ENCODE measurements at places on chromosomes 2 and 18.

- no peak for DNase-seq
These were observed 1312.2 kb upstream of the ACVR2A start for GRCh38 chr2:146532509-146533147.

GRCh38 chr2:193774166-193774565 lies 1579.4 kb upstream of the TMEFF2 start:
- DNase-seq = no peak

- DNase-seq = no peak
These were observed 266.9 kb downstream of the DSC3 start for GRCh38 chr18:30775629-30776028.

DNA sequence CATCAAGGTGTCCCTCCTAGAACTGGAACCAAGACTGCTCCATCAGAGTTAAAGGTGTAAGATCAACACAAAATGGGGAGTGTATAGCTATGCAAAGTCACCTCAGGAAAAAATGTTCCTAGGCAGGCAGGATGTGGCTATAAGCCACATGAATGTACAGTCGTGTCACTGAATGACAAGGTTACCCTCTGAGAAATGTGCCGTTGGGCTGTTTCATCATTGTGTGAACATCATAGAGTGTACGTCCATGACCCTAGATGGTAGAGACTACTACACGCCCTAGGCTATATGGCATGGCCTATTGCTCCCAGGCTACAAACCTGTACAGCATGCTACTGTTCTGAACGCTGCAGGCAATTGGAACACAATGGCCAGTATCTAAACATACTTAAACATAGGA lies 24.5 kb downstream of the TYMS start:
- no peak for DNase-seq

- DNase-seq = no peak
These were observed 49.9 kb downstream of the TCF7L1 start for GRCh38 chr2:85183076-85183475.

- no peak for DNase-seq
These were observed 110.9 kb upstream of the FOSL2 start for GRCh38 chr2:28281739-28282138.

DNA sequence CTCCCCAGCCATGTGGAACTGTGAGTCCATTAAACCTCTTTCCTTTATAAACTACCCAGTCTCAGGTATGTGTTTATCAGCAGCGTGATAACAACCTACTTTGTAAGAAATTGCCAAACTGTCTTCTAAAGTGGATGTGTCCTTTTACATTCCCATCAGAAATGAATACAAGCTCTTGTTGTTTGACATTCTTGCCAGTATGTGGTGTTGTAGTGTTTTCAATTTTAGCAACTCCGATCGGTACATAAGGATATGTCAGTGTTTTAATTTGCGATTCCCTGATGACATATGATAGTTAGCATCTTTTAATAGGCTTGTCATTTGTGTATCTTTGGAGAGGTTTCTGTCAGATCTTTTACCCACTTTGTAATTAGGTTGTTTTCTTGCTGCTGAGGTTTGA lies 1156.3 kb upstream of the CRIM1 start:
- no peak for DNase-seq

GRCh38 chr2:195961873-195962272 lies 106.8 kb downstream of the DNAH7 start:
- no peak for DNase-seq

GRCh38 chr2:20212459-20212870 lies 12.5 kb downstream of the SDC1 start:
- DNase-seq = no peak

DNA sequence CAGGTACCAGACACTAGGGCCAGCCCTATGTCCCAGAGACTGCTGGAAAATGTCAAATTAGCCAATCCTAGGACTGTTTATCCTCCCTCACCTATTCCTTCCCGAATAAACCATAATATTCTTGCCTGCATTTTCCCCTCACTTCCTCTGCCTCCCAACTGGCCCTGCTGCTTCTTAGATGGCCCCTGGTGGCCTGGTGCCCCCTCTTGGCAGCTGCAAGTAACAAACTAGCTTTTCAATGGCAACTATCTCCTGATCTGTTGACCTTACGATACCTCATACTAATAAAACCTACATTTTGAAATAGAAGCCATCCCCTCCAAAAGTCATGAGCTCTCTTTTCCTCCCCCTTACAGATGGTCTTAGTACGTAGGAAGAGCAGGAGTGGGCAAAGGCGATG lies 132.0 kb downstream of the ALPK2 start:
- DNase-seq = no peak

- DNase-seq = no peak
These were observed 90.5 kb downstream of the LRATD1 start for GRCh38 chr2:14722904-14723570.

DNA sequence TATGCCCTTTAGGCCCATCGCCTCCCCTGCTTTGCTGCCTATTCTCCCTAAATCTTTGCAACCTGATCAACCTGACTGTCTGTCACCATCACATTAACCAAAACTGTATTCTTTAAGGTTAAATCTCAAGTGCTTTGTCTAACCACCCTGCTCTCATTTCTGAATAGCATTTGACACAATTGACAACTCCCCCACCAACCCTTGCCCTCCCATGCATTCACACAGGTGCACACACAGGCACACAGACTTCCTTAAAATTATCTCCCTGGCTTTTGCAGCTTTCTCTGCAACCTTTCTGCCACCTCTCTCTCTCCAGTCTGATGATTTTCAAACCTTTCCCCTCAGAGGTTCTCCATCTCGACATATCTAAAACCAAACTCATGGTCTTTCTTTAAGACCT lies 64.6 kb upstream of the ST8SIA3 start:
- DNase-seq = no peak

DNA sequence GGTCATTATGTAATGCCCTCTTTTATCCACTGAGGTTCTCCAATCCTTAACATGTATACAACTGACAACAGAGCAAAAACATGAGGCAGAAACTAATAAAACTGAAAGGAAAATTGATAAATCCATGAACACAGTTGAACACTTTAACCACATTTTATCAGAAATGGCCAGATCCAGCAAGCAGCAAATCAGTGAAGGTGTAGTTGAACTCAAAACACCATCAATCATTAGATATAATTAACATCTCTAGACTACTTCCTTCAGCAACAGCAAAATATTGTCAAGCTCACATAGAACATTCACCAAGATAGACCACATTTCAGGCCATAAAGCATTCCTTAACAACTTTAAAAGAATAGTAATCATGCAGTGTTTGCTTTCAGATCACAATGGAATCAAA lies 72.9 kb downstream of the HS6ST1 start:
- no peak for DNase-seq

DNA sequence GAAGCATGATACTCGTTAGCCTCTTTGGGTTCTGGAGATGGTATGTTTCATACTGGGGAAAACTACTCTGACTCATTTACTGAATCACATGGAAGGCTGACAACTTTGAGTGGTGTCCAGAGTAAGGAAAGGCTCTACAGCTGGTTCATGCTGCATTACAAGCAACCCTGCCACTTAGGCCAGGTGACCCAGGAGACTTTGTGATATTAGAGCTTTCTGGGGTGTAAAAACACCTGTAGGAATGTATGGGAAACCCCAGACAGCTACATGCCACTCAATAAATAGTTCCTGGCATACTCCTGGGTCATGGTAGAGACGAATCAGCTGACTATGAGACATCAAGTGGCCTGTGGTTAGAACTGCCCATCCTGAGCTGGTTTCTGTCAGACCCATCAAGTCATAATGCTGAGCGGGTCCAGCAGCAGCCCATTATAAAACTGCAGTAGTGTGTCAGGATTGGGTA lies 21.3 kb upstream of the TCF7L1 start:
- DNase-seq = no peak

- DNase-seq = no peak
These were observed 147.0 kb upstream of the ID2 start for GRCh38 chr2:8534729-8535468.

GRCh38 chr2:30706534-30707303 lies 100.5 kb downstream of the CAPN13 start:
- peak; percentile 41 for DNase-seq

DNA sequence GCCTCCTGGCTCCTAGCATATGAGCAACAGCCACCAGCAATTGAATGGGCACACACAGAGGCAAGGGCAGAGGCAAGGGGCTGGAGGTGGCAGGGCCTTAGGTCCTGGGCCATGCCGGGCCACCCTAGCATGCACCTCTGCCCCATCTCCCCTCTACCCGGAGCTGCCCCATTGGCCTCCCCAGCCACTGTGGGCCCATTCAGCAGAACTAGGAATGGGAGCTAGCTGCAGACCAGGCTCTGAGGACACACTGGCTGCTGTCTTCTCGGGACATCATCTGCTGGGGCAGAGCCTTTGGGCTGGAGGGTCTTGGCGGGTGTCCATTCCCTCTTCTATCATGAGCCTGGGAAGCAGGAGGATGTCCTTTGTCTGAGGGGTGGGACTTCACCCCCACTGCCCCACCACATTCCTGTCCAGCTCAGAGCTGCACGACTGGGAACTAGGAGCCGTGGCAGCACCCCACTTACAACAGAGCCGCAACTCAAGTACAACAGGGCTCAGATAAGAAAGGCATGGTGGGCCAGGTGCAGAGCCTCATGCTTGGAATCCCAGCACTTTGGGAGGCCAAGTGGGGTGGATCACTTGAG lies 800 bp downstream of the VIL1 start:
- DNase-seq = no peak

DNA sequence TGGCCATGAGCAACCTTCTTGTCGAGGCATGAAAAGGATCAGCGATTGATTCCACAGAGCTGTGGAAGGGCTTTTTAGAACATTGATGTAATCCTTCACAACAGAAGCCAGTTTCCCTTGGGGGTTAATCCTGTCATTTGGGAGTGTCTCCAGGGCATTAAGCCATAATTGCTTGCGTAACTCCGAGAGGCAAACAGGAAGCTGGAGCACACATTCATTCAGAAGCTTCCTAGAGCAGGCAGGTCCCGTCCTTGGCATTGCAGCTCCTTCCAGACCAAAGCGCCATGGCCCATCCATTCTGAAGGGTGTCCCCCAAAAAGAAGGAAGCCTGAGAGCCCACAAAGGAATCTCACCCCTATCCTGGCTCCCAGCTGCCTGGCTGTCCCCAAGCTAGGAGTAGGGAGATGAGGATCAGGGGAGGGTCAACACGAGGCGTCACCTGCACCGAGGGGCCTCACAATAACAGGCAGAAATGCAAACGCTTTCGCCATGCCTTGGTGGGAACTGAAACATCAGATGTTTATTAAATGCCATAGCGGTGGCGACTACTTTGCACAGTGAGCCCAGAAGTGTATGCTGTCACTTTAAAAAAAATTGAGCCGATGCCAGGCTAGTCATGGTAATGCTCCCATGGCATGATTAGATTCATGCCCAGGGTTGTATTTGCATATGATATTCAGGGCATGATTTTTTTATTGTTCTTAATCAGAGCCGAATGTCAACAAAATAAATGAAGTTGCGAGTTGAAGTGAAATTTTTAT lies 339.4 kb downstream of the BCL11A start:
- DNase-seq = no peak

DNA sequence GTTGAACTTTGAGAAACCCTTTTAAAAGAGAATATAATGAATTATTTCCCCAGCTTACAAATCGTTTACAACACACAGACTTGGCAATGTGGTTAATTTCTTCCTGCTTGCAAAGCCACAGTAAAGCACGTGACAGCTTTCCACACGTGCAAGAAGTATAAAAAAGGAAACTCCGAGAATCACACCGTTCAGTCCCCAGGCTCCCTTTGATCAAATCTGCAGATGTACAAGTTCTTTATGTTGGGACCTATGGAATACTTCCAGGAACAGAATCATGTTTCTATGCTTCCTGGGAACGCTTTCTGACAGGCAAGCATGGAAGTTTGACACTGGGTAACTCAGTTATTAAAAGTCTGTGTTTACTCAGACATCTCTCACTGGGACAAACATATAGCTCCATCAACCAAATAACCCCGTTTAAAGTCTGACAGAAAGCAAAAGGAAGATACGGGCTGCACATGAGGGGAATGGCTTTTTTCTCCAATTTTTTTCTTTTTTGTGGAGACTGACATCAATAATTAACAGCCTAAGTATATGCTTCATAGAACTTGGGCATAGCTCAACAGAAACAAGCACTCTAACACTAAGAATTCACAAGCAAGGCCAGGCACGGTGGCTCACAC lies 134.8 kb downstream of the EIPR1 start:
- no peak for DNase-seq

Data from NCI-H1092 treated with DMSO at 0.1 percent for 48 hours (cell line).